ENCODE measurements at places on chromosomes 13 and 19.

GRCh38 chr13:39776439-39776838 lies 121.0 kb downstream of the COG6 start:
- DNase-seq, result no peak

DNA sequence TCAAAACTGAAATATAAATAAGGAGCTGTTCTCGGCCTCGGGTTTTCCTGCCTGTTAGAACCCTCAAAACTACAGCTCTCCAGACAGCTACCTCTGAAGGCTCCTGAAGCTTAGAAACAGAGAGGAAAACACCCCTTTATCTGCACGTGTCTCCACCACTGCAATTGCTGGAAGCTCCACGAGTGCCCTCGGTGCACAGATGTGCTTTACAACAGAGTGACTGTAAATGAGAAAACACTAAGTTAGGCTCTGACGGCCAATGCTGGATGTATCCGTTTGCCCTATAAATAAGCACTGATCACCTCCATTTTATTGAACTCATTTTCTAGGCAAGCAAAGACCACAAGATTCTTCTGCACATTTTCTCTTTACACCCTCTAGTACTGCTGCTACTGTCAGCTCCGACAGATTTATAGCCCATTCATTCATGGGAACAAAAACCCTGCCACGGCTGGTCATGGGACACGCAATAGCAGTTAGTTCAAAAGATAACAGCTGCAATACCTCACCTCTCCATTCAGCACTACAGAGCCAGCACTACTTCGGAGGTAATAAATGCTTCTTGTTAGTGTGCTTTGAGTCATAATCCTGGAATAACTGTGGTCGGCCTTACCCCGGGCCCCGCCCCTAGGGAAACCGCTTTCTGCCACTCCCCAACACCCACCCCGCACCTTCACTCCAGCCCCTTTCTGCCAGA lies 241.1 kb upstream of the ZNF507 start:
- no peak for DNase-seq

GRCh38 chr13:99505814-99506269 lies 4.6 kb downstream of the TM9SF2 start:
- no peak for DNase-seq

DNA sequence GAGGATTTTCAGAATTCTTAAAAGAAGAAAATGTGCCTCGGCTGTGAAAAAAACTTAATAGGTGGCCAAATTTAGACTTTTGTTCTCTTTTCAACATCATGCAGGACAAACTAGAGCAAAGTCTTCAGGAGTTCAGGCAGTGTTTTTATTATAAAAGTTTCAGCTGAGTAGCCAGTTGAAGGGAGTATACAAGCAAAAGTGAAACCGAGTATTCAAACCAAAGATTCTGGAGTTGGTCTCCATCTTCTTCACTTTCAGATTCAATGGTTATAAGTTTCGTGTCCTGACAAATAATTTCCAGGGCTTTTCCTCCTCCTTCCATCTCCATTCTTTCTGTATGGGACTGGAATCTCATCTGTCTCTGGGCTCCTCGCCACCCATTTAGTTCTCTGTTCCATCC lies 379.7 kb downstream of the GPC5 start:
- no peak for DNase-seq

DNA sequence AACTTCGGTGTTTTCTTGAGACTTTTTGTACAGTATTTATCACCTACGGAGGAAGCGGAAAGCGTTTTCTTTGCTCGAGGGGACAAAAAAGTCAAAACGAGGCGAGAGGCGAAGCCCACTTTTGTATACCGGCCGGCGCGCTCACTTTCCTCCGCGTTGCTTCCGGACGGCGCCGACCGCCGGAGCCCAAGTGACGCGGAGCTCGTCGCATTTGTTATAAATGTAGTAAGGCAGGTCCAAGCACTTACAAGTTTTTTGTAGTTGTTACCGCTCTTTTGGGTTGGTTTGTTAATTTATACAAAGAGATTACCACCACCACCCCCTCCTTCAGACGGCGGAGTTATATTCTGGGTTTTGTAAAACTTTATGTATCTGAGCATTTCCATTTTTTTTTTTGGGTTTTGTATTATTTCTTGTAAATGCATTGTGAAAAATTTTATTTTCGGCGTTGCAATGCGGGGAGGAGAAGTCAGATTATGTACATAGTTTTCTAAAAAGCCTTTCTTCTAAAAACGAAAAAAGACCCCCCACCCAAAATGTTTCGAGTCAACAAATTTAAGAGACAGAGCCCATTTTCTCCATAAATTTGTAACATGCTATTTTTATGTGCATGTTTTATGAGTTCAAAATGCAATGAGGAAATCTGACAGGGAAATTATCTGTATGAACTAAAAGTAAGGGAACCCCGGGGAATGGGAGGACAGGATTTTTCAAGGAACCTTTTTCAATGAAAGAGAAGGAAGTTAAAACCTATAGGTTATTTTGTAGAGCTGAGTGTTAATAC lies 2.3 kb downstream of the SOX1 start:
- peak; percentile 56 for DNase-seq

DNA sequence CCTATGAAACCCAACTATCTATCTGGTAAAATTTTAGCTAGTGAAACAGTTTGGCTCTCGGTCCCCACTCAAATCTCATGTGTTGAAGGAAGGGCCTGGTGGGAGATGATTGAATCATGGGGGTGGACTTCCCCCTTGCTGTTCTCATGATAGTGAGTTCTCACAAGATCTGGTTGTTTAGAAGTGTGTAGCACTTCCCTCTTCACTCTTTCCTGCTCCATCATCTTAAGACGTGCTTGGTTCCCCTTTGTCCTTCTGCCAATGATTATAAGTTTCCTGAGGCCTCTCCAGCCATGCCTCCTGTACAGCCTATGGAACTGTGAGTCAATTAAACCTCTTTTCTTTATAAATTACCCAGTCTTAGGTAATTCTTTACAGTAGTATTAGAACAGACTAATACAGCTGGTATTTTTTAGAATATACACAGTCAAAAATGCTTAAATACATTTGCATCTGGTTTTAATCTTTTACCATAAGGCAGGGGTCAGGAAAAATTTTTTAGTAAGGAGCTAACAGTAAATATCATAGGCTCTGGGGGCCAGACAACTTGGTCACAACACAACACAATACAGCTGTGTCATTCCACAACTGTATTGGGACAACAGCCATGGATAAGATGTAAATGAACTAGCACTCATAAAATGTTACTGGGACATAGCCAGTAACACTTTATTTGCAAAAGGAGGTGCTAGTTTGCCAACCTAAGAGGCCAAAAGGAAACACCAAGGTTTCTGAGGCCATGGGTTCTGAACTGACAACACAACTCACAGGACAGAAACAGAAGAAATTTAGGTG lies 24.3 kb downstream of the DZIP1 start:
- no peak for DNase-seq

All from activated CD4-positive, alpha-beta T cell treated with anti-CD3 and anti-CD28 coated beads, Interleukin-2, amount 10 ng/mL, durations not matched to agents 24 days and 14 days (primary cell).